ENCODE measurements at places on chromosomes 2 and 18. TPM values are rescaled to one million over a fixed set of nuclear protein-coding genes. Genes with fewer than 3 reads are reported as not detected.

- H3K36me3 ChIP-seq: no peaks in the 10 kb centered on the region
- no peak for DNase-seq
- no peak overlapping the region for H3K27ac ChIP-seq
- no peak overlapping the region for H3K4me3 ChIP-seq
- no peaks in the 10 kb centered on the region for H3K4me1 ChIP-seq
- H3K27me3 ChIP-seq: no peaks in the 10 kb centered on the region
Measured at GRCh38 chr18:55110436-55110835, 151.2 kb upstream of the CCDC68 start.

GRCh38 chr2:70834881-70835280 lies 735 bp downstream of the CD207 start:
- no peaks in the 10 kb centered on the region for H3K36me3 ChIP-seq
- H3K27ac ChIP-seq: no peak overlapping the region
- no peaks in the 10 kb centered on the region for H3K4me1 ChIP-seq
- peaks cover 98% of the 10 kb centered on the region for H3K27me3 ChIP-seq

Gene NDC80
- total RNA-seq: 56.0 TPM

- H3K27ac ChIP-seq: no peak overlapping the region
- DNase-seq: no peak
- H3K4me3 ChIP-seq: no peak overlapping the region
- H3K36me3 ChIP-seq: no peaks in the 10 kb centered on the region
Measured at GRCh38 chr2:173520918-173521317, 166.2 kb downstream of the CDCA7 start.

DNA sequence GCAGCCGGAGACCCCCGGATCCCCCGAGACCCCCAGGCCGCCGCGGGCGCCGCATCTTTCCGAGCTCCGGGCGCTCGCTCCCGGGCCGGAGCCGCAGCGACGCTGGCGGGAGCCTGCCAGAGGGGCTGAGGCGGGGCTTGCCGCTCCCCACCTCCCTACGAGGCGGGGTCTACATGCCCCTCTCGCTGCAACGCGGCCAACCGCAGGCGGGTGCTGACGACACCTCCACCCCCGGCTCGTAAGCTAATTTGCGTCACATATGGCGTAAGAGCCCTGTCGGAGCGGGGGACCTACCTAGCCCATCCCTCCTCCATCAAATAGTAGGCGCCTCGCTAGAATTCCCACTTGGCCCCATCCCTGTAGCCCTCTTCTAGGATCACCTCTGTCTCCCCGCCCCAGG lies at the start of gene PTPRN:
Gene PTPRN (minus strand): TSS at position 124 of the 400 bp plus-strand sequence. CDS start 69 bp downstream, at position 55.
- no peaks in the 10 kb centered on the region for H3K4me1 ChIP-seq
- no peak within 1 kb of the TSS for H3K27ac ChIP-seq
- DNase-seq: no peak
- H3K4me3 ChIP-seq: no peak within 1 kb of the TSS

Gene ITGB6
- 84.8 TPM for total RNA-seq

Gene PLCD4
- 0.95 TPM for total RNA-seq

Gene CERKL
- 1.1 TPM for total RNA-seq

DNA sequence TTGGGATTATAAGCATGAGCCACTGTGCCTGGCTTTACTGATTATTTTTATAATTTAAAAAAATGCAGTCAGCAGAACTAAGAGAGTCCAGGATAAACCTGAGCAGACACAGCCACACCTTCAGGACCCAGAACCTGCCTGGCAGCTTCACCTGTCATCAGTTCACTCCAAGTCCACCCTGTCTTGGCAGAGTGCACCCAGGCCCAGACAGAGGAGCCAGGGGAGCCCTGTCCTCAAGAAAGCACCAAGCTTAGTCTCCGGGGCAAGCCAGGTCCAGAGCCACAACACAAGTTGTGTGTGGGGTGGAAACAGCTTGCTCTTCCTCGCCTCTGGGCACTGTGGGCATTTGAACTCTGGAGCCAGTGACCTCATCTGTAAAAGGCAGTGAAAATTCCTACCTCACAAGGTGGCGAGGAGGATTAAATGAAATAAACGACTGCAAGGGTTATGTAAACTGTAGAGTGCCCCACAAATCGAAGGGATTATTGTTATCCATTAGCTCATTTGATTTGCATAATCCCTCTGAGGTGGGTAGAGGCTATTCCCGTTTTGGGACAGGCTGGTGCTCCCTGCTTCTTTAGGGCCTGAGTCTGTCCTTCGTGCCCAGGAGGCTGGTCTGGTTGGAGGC lies 24.7 kb downstream of the MYCN start:
- peaks cover 43% of the 10 kb centered on the region for H3K4me1 ChIP-seq
- peak; percentile 69 for DNase-seq
- H3K27ac ChIP-seq: peak overlapping the region; percentile 37
- H3K4me3 ChIP-seq: no peak overlapping the region

Gene PID1
- 0.24 TPM for total RNA-seq

Gene SIX3
- total RNA-seq: not detected

Gene ARL6IP6
- 32.8 TPM for total RNA-seq

Gene XRCC5
- total RNA-seq: 313 TPM

Gene RTP5
- not detected for total RNA-seq

- no peak overlapping the region for H3K27ac ChIP-seq
- no peak overlapping the region for H3K4me3 ChIP-seq
- peaks cover 71% of the 10 kb centered on the region for H3K4me1 ChIP-seq
- peaks cover 86% of the 10 kb centered on the region for H3K36me3 ChIP-seq
Measured at GRCh38 chr2:218224186-218224585, 7.2 kb downstream of the ARPC2 start.

- peak overlapping the region; percentile 75 for H3K27ac ChIP-seq
- H3K4me3 ChIP-seq: peak overlapping the region; percentile 74
- H3K36me3 ChIP-seq: peaks cover 35% of the 10 kb centered on the region
Measured at GRCh38 chr2:66433945-66434678, 813 bp upstream of the MEIS1 start.

- no peaks in the 10 kb centered on the region for H3K27me3 ChIP-seq
- DNase-seq: peak; percentile 43
- peaks cover 29% of the 10 kb centered on the region for H3K4me1 ChIP-seq
- peaks cover 28% of the 10 kb centered on the region for H3K36me3 ChIP-seq
Measured at GRCh38 chr18:49813069-49813318, 339 bp downstream of the ACAA2 start.

DNA sequence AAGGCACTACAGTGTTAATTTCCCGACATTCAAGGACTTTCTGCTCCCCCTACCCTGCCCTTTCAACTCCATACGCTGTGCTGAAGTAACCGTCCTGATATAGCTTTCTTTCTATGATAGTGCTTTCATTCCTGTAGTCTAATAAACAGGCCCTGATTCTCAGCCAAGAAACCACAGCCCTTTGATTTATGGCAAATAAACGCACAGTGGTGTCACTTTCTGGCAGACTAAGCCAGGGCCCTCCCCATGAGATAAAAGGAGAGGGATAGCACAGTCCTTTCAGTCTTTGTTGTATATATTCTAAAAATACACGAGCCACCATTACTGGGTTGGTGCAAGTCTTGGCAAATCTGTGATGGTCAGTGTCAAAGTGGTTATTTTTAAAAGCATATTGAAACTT lies 291.2 kb downstream of the ALPK2 start:
- no peak for DNase-seq
- no peak overlapping the region for H3K27ac ChIP-seq

DNA sequence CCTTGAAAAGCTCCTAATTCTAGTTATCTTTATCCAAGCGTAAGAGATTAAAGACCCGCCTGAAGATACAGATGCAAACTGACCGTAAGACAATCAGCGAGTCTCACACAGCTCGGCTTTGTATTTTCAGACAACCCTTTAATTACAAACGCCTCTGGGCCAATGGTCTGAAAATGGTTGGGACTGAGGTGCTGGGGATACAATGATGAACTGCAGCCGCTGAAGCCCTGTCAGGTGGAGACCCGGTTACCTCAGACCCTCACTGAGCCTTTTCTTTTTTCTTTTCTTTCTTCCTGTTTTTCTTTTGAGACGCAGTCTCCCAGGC lies 715 bp upstream of the CFAP36 start:
- no peak for DNase-seq
- H3K27ac ChIP-seq: peak overlapping the region; percentile 94
- peaks cover 9% of the 10 kb centered on the region for H3K4me1 ChIP-seq
- H3K36me3 ChIP-seq: peaks cover 32% of the 10 kb centered on the region
- peak overlapping the region; percentile 94 for H3K4me3 ChIP-seq

GRCh38 chr2:92072461-92073035 lies 2798.7 kb upstream of the TEKT4 start:
- H3K4me3 ChIP-seq: no peak overlapping the region
- H3K36me3 ChIP-seq: no peaks in the 10 kb centered on the region
- no peak for DNase-seq
- H3K4me1 ChIP-seq: no peaks in the 10 kb centered on the region
- no peak overlapping the region for H3K27ac ChIP-seq

DNA sequence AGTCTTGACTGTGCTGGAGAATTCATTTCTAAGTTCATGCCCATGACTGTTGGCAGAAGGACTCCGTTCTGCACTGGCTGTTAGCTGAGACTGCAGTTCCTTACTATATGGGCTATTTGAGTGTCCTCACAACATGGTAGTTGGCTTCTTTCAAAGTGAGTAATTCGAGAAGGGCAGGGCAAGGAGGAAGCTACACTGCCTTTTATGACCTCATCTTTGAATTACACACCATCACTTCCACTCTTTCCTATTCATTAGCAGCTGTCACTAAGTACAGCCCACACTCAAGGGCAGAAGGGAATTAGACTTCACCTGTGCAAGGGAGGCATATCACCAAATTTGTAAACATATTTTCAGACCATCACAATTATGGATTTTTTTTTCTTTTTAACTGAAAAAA lies 55.9 kb upstream of the EPAS1 start:
- no peaks in the 10 kb centered on the region for H3K36me3 ChIP-seq
- H3K27ac ChIP-seq: no peak overlapping the region
- no peak overlapping the region for H3K4me3 ChIP-seq
- H3K4me1 ChIP-seq: peaks cover 7% of the 10 kb centered on the region
- H3K27me3 ChIP-seq: no peaks in the 10 kb centered on the region

GRCh38 chr18:51527826-51528225 lies 330.3 kb upstream of the MEX3C start:
- no peak overlapping the region for H3K4me3 ChIP-seq
- H3K27ac ChIP-seq: no peak overlapping the region
- DNase-seq: no peak
- H3K4me1 ChIP-seq: peaks cover 26% of the 10 kb centered on the region

DNA sequence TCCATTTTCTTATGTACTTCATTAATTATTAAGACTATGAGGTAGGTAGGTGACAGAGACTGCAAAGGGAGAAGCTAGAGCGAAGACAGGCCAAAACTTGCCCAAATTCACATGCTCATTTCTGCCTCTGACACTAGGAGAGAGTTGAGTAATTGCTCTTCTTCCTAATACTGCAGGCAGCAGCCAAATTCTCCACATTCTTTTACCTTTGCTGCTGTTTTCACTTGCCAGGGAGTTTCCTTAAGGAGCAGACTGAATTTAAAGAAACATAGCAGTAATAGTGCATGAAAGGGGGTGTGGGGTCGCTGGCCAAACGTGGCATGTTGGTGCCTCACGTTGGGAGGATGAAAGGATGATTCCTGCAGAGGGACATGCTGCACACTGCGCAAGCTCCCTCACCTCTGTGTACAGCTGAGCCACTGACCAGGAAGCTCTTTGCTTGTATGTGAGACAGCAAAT lies 12.3 kb downstream of the CRIM1 start:
- no peaks in the 10 kb centered on the region for H3K27me3 ChIP-seq
- peaks cover 67% of the 10 kb centered on the region for H3K4me1 ChIP-seq
- peak overlapping the region; percentile 16 for H3K27ac ChIP-seq
- no peaks in the 10 kb centered on the region for H3K36me3 ChIP-seq

Gene LIPG
- total RNA-seq: 44.0 TPM

Gene TMEM237
- total RNA-seq: 27.1 TPM

Gene SNORC
- 4.3 TPM for total RNA-seq

Gene GPAT2
- total RNA-seq: not detected
